ENCODE measurements at places on chromosomes 5 and 9. TPM values are rescaled to one million over a fixed set of nuclear protein-coding genes. Genes with fewer than 3 reads are reported as not detected.

The SH3TC2 gene
- not detected for total RNA-seq

The SLIT3 gene
- total RNA-seq = 0.05 TPM

The ANKRD34B gene
- total RNA-seq = not detected

The AQP3 gene
- 3.4 TPM for total RNA-seq

The SYNPO gene
- total RNA-seq = 21.8 TPM

The ZNF622 gene
- 39.2 TPM for total RNA-seq

The CARTPT gene
- total RNA-seq = not detected

The UBTD2 gene
- 22.3 TPM for total RNA-seq

The FOXD4L5 gene
- 0.21 TPM for total RNA-seq

The LHX3 gene
- not detected for total RNA-seq

The OR4F3 gene
- total RNA-seq = not detected

All from GM12878 (cell line).